ENCODE measurements at places on chromosomes 2 and 18. TPM values are rescaled to one million over a fixed set of nuclear protein-coding genes. Genes with fewer than 3 reads are reported as not detected.

The SLC35F6 gene
- 26.0 TPM for total RNA-seq

The ZNF396 gene
- total RNA-seq = 3.6 TPM

The AQP12B gene
- total RNA-seq = not detected

The MC4R gene
- 3.0 TPM for total RNA-seq

The RAX gene
- total RNA-seq = not detected

The MYCN gene
- total RNA-seq = 5.9 TPM

The IAH1 gene
- 46.2 TPM for total RNA-seq

The NCKAP5 gene
- 23.0 TPM for total RNA-seq

The XIRP2 gene
- total RNA-seq = not detected

The TUBB6 gene
- 8.0 TPM for total RNA-seq

The MAL gene
- 49.8 TPM for total RNA-seq

The IKZF2 gene
- 22.9 TPM for total RNA-seq

The LRRC30 gene
- not detected for total RNA-seq

The STPG4 gene
- total RNA-seq = 1.2 TPM

The RALBP1 gene
- total RNA-seq = 69.9 TPM

The CRYGB gene
- total RNA-seq = not detected

The DSEL gene
- 18.4 TPM for total RNA-seq

The BOLL gene
- total RNA-seq = not detected

The PMAIP1 gene
- 0.50 TPM for total RNA-seq

The ABCB11 gene
- 0.09 TPM for total RNA-seq

The MGAT4A gene
- 58.6 TPM for total RNA-seq

The NHEJ1 gene
- total RNA-seq = 13.6 TPM

The TMX3 gene
- total RNA-seq = 43.4 TPM

The SLC14A1 gene
- total RNA-seq = 130 TPM

The COL4A3 gene
- total RNA-seq = 3.4 TPM

The TWIST2 gene
- 0.52 TPM for total RNA-seq

The UGT1A4 gene
- total RNA-seq = not detected

The SP140L gene
- 4.2 TPM for total RNA-seq

The PSMA8 gene
- total RNA-seq = not detected

The EVX2 gene
- not detected for total RNA-seq

The ATF2 gene
- 115 TPM for total RNA-seq

The C1GALT1C1L gene
- 0.55 TPM for total RNA-seq

The ASTL gene
- 0.80 TPM for total RNA-seq

The APOB gene
- total RNA-seq = 0.45 TPM

The CHRNG gene
- not detected for total RNA-seq

The TMEM247 gene
- total RNA-seq = not detected

The CNDP1 gene
- total RNA-seq = 56.1 TPM

The NR4A2 gene
- total RNA-seq = 9.3 TPM

The ALLC gene
- not detected for total RNA-seq

The LIMS1 gene
- 15.3 TPM for total RNA-seq

The ROCK2 gene
- total RNA-seq = 81.0 TPM

The TXNDC9 gene
- total RNA-seq = 16.7 TPM

The EEF1B2 gene
- 148 TPM for total RNA-seq

The ANKRD30BL gene
- total RNA-seq = 19.6 TPM

The IL36RN gene
- total RNA-seq = not detected

The KCNG2 gene
- 1.1 TPM for total RNA-seq

The STARD6 gene
- not detected for total RNA-seq

The DNER gene
- total RNA-seq = 104 TPM

The EFHD1 gene
- 116 TPM for total RNA-seq
